ENCODE measurements at places on chromosomes 16 and 17.

DNA sequence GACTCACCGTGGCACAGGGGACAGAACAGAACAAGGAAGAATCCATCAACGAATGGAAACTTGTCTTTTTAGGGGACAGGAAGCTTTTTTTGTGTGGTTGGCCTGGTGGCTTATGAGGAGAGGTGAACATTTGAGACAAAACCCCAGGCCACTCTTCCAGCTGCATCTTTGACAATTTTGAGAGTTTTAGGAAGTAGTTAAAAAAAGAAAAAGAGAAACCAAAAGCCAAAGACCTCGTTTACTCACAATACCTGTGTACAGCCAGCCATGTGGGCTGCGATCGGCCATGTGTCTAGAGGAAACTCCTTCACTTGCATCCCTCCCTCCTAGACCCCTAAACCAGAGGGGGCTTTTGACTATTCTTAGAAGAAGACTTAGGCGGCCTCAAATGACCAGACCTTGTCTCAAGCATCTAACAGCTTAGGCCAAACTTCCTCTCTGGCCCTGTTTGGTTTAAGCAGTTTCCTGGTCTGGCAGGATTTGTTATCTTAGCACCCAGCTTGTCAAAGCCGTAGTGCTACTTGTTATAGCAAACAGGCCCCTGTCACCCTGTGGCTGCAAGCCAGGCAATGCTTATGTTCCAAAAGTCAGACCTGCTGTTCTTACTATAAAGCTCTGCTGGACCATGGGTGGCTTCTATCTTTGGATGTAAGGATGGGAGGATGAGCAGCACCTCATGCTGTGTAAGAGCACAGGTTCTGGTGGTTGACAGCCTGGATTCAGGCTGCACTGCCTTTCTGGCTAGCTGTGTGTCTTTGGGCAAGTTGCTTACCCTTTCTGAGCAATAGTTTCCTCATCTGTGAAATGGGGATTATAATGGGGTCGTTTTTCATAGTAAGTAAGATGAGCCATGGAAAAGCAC, 17.7 kb downstream of the KSR1 start:
- no peak for DNase-seq

DNA sequence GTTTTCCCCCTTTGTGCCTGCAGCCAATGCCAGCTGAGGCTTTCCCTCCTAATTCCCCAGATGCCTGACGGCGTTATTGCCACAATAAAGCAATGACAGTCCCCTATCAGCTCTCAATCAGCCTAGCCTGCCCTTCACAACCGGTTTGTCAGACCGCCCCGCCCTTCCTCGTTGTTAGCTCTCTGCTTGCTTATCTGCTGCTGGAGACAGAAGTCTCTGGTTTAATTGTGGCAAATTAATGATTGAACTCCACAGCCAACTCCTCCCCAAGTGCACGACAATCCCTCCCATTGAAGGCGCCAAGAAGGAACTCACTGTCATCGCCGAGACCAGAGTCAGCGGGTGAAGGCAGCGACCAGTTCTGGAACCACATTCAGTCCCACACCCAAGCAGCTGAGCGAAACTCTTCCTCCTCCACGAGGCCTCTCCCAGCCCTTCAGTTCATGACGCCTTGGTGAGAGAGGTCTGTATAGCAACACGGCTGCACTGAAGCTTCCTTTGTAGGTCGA, 474.4 kb downstream of the SLC39A11 start:
- DNase-seq = no peak

GRCh38 chr16:85657996-85658395, 30.8 kb downstream of the GINS2 start:
- DNase-seq = no peak

DNA sequence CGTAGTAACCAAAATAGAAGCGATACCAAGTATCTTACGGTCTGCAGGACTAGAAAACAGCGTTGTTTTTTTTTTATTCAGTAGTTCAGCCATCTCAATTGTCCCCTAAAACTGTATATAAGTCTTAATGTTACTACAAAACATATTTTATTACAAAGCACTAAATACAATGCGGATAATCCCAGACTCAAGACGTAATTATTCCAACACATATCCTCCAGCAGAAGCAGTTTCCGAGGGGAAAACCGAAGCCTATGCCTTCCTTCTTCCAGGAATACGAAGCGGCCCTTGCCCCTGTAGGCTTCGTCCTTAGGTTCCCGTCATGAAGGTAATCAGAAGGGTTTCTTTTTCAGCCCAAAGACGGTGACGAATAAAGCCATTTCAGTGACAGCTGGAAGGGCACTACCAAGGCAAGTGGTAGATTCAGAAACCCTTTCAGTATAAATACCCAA, 2.3 kb downstream of the TMEM107 start:
- no peak for DNase-seq

GRCh38 chr16:1781758-1782407, 488 bp downstream of the SPSB3 start:
- no peak for DNase-seq

Data from stimulated activated CD8-positive, alpha-beta memory T cell treated with anti-CD3 and anti-CD28 coated beads, Interleukin-7, amount 100 ng/mL, for 1 hour (primary cell).